Activated T-helper 1 cell treated with anti-CD3 and anti-CD28 coated beads, Interleukin-12 subunit alpha, Interleukin-12 subunit beta, Interleukin-2, Interleukin-4 antibody, amounts not matched to agents 30 ng/mL and 10 ng/mL and 1 ng/mL, durations not matched to agents 14 hours and 24 hours and 36 hours (primary cell): ENCODE measurements at places on chromosomes 5 and 9.

DNA sequence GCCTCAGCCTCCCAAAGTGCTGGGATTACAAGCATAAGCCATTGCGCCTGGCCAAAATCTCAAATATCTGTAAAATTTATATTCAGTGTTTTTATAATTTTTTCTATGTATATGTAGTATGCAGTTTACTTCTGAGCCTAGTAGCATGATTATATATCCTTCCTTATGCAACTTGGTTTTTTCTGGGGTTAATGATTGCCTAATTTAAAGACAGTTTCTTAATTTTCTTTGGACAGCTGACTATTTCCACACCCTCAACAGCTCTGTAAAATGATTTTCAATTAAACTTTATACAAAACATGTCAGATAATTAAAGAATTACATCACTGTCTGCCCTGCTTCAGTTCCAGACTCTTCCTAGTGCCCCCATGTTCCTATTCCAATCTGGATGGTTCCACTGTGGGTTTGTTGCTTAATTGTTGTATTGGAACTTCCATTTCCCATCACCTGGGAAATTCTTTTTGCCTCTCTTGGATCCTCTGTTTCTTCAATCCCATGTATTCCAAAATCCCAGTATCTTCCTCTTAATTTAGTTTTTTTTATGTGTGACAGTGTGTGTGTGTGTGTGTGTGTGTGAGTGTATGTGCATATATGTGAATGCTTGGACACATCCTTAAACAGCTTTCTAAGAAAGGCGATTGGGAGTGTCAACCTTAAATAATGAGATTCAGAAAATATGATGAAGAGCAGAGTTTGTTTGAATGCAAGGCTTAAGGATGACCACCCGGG lies 53.2 kb downstream of the C5orf22 start:
- no peak for DNase-seq
- H3K27me3 ChIP-seq: peaks cover 7% of the 10 kb centered on the region
- no peak overlapping the region for H3K4me3 ChIP-seq
- no peaks in the 10 kb centered on the region for H3K36me3 ChIP-seq

GRCh38 chr9:111161015-111161415 lies 122.7 kb upstream of the LPAR1 start:
- no peaks in the 10 kb centered on the region for H3K4me1 ChIP-seq
- H3K27ac ChIP-seq: no peak overlapping the region
- no peaks in the 10 kb centered on the region for H3K36me3 ChIP-seq
- no peaks in the 10 kb centered on the region for H3K27me3 ChIP-seq
- H3K4me3 ChIP-seq: no peak overlapping the region

GRCh38 chr9:115373000-115373709 lies 255.2 kb upstream of the TNC start:
- H3K36me3 ChIP-seq: no peaks in the 10 kb centered on the region
- no peaks in the 10 kb centered on the region for H3K4me1 ChIP-seq
- DNase-seq: no peak
- no peak overlapping the region for H3K27ac ChIP-seq
- no peak overlapping the region for H3K4me3 ChIP-seq
- H3K27me3 ChIP-seq: peaks cover 4% of the 10 kb centered on the region

GRCh38 chr9:35847792-35848572 lies 19.0 kb downstream of the TMEM8B start:
- no peak for DNase-seq
- peaks cover 5% of the 10 kb centered on the region for H3K27me3 ChIP-seq
- H3K4me1 ChIP-seq: peaks cover 30% of the 10 kb centered on the region
- no peak overlapping the region for H3K27ac ChIP-seq
- no peaks in the 10 kb centered on the region for H3K36me3 ChIP-seq
- no peak overlapping the region for H3K4me3 ChIP-seq

DNA sequence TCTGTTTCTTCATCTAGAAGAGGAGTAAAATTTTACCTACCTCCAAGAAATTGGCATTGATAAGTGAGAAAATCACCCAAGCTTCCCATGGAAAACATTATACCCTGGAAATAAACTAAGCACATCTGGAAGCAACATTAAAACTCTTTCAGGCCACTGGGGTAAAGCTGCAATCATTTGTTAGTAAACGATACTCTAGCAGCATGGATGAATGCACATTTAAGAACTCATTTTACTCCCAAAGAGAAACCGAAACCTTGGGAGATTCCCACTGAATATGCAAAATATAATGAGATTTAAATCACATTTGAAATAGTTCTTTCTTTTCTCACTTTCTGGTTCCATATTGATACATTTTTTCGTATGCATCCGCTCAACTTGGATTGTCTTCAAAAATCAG lies 467.5 kb downstream of the EFNA5 start:
- H3K4me1 ChIP-seq: no peaks in the 10 kb centered on the region
- no peaks in the 10 kb centered on the region for H3K27me3 ChIP-seq
- H3K4me3 ChIP-seq: no peak overlapping the region
- H3K27ac ChIP-seq: no peak overlapping the region

- peaks cover 25% of the 10 kb centered on the region for H3K36me3 ChIP-seq
- no peak for DNase-seq
- peaks cover 2% of the 10 kb centered on the region for H3K27me3 ChIP-seq
- H3K27ac ChIP-seq: no peak overlapping the region
- H3K4me1 ChIP-seq: peaks cover 6% of the 10 kb centered on the region
Observed at GRCh38 chr9:79603222-79603920, 31.6 kb downstream of the TLE4 start.

- H3K27me3 ChIP-seq: peaks cover 11% of the 10 kb centered on the region
- H3K4me1 ChIP-seq: no peaks in the 10 kb centered on the region
- H3K4me3 ChIP-seq: no peak overlapping the region
- no peak overlapping the region for H3K27ac ChIP-seq
- DNase-seq: no peak
- no peaks in the 10 kb centered on the region for H3K36me3 ChIP-seq
Observed at GRCh38 chr9:136693490-136694162, 6.4 kb upstream of the AGPAT2 start.

DNA sequence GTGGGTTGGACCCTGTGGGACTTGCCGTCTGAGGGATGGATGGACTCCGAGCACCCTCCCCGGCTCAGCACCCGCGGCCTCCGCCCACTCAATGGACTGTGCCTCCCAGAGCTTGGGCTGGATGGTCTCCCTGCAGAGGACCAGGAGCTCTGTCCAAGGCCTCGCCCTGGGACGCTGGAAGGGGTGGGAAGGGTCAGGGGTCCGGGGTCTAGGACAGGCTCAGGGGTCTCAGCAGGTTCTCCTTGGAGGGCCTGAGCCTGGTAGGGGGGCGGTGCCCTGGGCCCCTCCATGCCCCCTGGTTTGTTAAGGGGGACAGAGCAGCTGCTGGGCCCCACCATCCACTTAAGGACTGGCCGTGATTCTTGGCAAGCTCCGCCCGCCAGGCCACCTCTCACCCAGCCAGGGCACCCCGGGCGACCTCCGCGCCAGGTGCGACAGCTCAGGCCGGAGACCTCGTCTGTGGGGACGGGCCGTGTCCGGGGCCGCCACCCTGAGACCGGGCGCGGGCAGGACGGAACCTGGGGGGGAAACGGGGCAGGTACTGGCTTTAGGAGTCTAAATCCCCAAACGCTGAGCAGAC lies 29.2 kb downstream of the EXOC3 start:
- H3K27ac ChIP-seq: peak overlapping the region; percentile 74
- peaks cover 8% of the 10 kb centered on the region for H3K27me3 ChIP-seq
- peak overlapping the region; percentile 83 for H3K4me3 ChIP-seq
- no peak for DNase-seq
- H3K4me1 ChIP-seq: peaks cover 6% of the 10 kb centered on the region
- H3K36me3 ChIP-seq: peaks cover 15% of the 10 kb centered on the region

- peaks cover 1% of the 10 kb centered on the region for H3K27me3 ChIP-seq
- H3K36me3 ChIP-seq: peaks cover 14% of the 10 kb centered on the region
- H3K4me3 ChIP-seq: no peak overlapping the region
- no peak overlapping the region for H3K27ac ChIP-seq
- no peak for DNase-seq
Observed at GRCh38 chr9:89543111-89543510, 45.2 kb upstream of the SEMA4D start.
